ENCODE measurements at places on chromosomes 4 and X.

GRCh38 chrX:51456246-51456645 is 40.1 kb downstream of the NUDT11 start:
- no peak for DNase-seq

DNA sequence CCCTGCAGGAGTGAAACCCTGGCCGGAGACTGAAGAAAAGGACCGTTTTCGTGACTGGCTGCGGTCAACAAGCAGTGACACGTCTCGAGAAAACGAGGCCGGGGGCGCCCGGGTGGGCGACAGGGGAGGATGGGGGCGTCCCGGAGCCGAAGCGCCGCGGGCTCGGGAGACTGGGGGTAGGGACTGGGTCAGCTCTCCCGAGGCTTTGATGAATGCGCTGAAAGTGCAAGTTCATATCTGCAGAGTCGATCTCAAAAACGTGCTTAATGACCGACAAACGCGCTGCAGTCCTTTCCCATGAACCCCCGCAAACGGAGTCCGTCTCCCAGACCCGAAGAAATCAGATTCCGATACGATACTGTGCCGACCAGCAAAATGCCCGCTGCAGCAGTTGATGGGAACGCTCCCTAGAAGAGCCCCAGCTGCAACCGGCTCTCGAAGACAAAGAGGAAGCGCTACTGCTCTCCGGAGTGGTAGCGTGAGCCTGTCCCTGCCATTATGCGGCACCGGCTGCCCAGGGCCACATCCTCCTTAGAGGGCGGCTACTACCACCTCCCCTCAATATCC is 806 bp upstream of the CD99L2 start:
- DNase-seq, result no peak

- DNase-seq, result peak; percentile 87
Observed at GRCh38 chr4:76589872-76590797, 155.1 kb downstream of the SHROOM3 start.

GRCh38 chr4:54185044-54185780 is 43.9 kb upstream of the PDGFRA start:
- DNase-seq, result no peak

- DNase-seq, result no peak
Observed at GRCh38 chrX:38216642-38217041, 4.0 kb downstream of the SRPX start.

- no peak for DNase-seq
Observed at GRCh38 chrX:111483881-111484280, 27.6 kb upstream of the SERTM2 start.

Data from neuronal stem cell (in vitro differentiated cells).